ENCODE measurements at places on chromosomes 6 and 20.

GRCh38 chr6:143198312-143198711 is 137.6 kb downstream of the AIG1 start:
- DNase-seq = no peak

DNA sequence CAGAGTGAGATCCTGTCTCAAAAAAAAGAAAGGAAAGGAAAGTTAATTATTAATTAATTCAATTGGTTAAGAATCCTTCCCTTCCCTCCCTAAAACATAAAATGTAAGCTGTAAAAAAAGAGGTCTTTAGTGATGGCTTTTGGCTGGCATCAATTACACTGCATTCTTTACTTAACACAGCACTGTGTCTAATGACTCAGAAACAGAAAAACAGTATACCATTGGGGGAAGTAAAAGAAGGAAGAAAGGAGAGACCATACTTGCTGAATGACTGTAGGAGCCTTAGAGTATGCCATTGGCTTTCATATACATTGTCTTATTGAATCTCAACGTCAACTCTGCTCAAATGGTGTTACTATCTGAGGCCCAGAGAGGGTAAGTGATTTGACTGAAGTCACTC is 18.3 kb upstream of the CITED2 start:
- no peak for DNase-seq

DNA sequence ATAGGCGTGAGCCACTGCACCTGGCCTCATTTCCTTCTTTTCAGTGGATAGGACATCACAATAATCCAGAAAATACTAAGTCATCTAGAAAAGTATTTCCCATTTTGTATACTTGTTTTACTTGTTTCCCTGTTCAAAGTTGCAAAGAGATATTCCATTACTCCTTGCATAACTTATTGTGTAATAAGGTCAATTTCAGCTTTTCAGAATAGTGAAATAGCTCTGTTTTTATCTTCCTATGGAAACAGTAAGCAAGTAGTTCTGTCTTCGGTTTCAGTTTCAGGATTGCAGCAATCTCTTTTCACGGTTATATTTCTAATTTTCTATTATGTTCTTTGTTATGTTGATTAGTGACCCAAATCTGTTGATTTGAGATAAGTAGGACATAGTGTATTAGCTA is 6.0 kb downstream of the STX11 start:
- no peak for DNase-seq

GRCh38 chr6:162829013-162829742 is 101.4 kb downstream of the PACRG start:
- DNase-seq = no peak

DNA sequence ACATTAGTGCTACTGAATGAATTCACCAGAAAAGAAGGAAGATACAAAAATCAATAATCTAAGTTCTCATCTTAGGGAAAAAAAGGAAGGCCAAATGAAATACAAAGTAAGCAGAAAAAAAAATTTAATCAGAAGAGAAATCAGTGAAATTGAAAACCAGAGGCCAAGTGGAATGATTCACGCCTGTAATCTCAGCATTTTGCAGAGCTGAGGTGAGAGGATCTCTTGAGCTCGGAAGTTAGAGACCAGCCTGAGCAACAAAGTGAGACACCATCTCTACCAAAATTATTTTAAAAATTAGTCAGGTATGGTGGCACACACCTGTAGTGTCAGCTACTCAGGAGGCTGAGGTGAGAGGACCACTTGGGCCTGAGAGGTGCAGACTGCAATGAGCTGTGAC is 21.2 kb upstream of the ASF1A start:
- DNase-seq = no peak

DNA sequence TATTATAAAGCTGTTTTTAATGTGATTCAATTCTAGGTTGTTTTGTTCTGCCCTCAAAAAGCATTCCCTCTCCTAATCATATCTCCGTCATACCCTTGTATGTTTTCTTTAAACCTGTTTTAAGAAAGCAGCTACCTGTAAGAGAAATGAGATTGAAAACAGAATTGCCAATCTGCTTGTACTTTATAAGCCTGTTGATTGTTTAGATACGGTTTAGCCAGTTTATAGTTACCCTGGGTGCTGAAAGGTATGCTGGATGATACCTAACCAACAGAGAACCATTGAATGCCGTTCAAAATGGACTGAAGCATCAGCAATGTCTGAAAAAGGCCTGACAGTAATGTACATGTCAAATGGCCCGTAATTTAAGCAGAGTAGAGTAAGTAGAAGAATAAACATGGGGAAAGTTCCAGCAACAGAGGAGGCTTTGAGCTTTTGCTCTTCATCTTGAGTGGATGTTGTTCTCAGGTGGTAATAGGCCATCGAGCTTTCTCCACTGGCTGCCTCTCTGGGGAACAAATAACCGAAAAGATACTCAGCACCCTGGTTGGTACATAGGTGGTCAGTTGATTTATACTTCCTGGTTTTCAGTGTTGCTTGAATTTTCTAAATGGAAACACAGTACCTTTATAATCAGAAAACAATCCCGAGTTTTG is 27.5 kb downstream of the PTPN1 start:
- DNase-seq = no peak

DNA sequence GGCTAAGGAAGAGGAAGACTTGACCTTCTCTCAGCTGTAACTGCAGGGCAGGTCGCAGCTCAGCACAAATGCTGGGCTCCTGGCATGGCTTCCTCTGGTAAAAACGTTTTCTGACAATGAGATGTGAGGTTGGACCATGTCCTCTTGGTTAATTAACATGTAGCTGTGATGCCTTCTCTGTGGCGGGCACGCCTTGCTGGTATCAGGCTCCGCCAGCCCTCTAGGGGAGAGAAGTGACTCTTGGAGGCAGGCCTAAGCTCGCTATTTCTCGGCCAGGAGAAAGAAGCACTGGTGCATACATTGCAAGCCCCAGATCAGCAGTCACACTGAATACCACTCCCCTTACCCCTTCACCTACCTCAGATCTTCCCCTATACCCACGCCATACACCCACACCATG is 65.0 kb downstream of the QRSL1 start:
- no peak for DNase-seq

Measured in activated T-helper 1 cell treated with anti-CD3 and anti-CD28 coated beads, Interleukin-2, amount 50 U/mL, for 16 hours (primary cell).